ENCODE measurements at places on chromosomes 11 and 22. TPM values are rescaled to one million over a fixed set of nuclear protein-coding genes. Genes with fewer than 3 reads are reported as not detected.

RIMBP3C gene
- not detected for total RNA-seq

- no peak overlapping the region for H3K27ac ChIP-seq
- H3K27me3 ChIP-seq = no peaks in the 10 kb centered on the region
- no peak for DNase-seq
- H3K4me1 ChIP-seq = no peaks in the 10 kb centered on the region
- no peak overlapping the region for H3K4me3 ChIP-seq
Observed at GRCh38 chr11:37323843-37324242, 725.8 kb upstream of the RAG2 start.

CTNND1 gene
- 167 TPM for total RNA-seq

- H3K4me3 ChIP-seq = peak overlapping the region; percentile 35
- no peaks in the 10 kb centered on the region for H3K36me3 ChIP-seq
- peaks cover 60% of the 10 kb centered on the region for H3K27me3 ChIP-seq
Observed at GRCh38 chr22:49847751-49848689, 5.6 kb upstream of the ZBED4 start.

CYP2D6 gene
- total RNA-seq = 0.77 TPM

SAA2 gene
- not detected for total RNA-seq

DNA sequence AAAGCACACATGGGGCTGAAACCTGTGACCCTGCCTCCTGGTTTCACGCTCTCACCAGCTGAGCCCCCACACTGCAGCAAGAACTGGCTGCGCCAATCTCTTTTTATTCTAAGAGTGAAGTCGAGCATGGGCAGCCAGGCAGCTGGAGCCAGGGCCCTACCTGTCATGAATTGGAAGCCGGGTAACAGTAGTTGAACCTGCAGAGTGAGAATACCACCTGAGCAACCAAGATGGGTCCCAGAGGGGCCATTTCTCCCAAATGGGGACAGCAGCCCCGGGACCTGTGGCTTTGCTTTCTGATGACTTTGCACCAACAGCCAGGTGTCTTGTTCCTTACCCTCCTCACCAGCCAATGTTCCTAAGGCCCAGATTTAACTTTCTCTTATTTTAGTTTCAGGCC, 178.9 kb downstream of the GRIK4 start:
- H3K4me1 ChIP-seq = no peaks in the 10 kb centered on the region
- no peaks in the 10 kb centered on the region for H3K36me3 ChIP-seq
- H3K4me3 ChIP-seq = no peak overlapping the region
- DNase-seq = no peak
- H3K27me3 ChIP-seq = no peaks in the 10 kb centered on the region

- H3K27ac ChIP-seq = no peak overlapping the region
- no peaks in the 10 kb centered on the region for H3K4me1 ChIP-seq
- H3K4me3 ChIP-seq = no peak overlapping the region
- DNase-seq = no peak
- no peaks in the 10 kb centered on the region for H3K36me3 ChIP-seq
Observed at GRCh38 chr11:47550288-47551047, 2.5 kb downstream of the CELF1 start.

DNA sequence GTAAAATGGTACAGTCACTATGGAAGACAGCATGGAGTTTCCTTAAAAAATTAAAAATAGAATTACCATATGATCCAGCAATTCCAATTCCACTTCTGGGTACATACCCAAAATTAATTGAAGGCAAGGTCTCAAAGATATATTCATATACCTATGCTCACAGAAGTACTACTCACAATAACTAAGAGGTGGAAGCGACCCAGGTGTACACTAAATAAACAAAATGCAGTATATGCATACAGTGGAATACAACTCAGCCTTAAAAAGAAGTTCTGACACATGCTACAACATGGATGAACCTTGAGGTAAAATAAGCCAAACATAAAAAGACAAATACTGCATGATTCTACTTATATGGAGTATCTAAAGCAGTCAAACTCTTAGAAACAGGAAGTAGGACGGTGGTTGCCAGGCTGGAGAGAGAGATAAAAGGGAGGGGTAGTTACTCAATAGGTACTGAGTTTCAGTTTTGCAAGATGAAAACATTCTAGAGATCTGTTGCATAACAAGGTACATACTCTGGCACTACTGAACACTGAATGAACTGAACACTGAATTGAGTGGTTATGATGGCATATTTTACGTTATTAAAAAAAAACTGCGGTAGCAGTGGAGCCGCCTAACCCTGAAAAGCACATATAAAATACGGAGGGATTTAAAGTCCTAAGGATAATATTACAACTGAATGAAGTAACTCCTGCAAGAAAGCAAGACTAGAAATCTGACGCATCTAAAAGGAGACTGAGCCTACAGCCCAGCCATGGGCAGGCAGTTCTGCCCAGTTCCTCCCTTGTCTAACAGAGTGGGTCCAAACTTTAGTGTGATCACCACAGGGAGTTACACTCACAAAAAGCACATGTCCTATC, 12.8 kb downstream of the DGCR2 start:
- no peaks in the 10 kb centered on the region for H3K27me3 ChIP-seq
- no peak overlapping the region for H3K4me3 ChIP-seq
- H3K27ac ChIP-seq = no peak overlapping the region
- no peaks in the 10 kb centered on the region for H3K36me3 ChIP-seq

DNA sequence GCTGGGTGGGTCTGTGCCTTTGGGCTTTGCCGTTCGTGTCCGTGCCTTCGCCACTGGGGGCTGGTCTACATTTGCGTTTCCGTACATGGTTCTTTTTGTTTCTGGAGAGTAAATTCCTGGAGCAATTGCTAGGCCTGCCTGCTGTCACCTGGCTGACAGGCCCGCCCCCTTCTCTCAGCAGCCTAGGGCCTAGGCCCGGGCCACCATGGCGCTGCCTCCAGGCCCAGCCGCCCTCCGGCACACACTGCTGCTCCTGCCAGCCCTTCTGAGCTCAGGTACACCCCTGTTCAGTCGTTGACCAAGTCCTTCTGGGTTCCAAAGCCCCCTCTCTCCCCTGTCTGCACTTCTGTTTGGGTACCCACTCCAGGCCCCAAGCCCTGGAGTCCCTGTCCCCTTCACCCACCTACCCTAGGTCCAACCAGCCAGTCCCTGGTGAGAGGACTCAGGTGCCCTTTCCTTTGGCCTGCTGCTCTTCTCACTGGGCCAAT, 649 bp downstream of the TMEM25 start:
- DNase-seq = no peak
- H3K4me3 ChIP-seq = peak overlapping the region; percentile 95
- peaks cover 14% of the 10 kb centered on the region for H3K4me1 ChIP-seq
- H3K36me3 ChIP-seq = no peaks in the 10 kb centered on the region
- H3K27ac ChIP-seq = no peak overlapping the region
- no peaks in the 10 kb centered on the region for H3K27me3 ChIP-seq

- no peaks in the 10 kb centered on the region for H3K27me3 ChIP-seq
- H3K36me3 ChIP-seq = no peaks in the 10 kb centered on the region
- H3K27ac ChIP-seq = no peak overlapping the region
- no peak overlapping the region for H3K4me3 ChIP-seq
Observed at GRCh38 chr22:29621761-29622526, 18.5 kb downstream of the NF2 start.

- no peaks in the 10 kb centered on the region for H3K4me1 ChIP-seq
Observed at GRCh38 chr11:75513250-75513649, 12.5 kb downstream of the GDPD5 start.

GRCh38 chr11:128552783-128553661, 34.3 kb downstream of the ETS1 start:
- peaks cover 7% of the 10 kb centered on the region for H3K4me1 ChIP-seq
- DNase-seq = no peak
- no peak overlapping the region for H3K4me3 ChIP-seq
- no peak overlapping the region for H3K27ac ChIP-seq
- H3K27me3 ChIP-seq = peaks cover 54% of the 10 kb centered on the region
- no peaks in the 10 kb centered on the region for H3K36me3 ChIP-seq

DNA sequence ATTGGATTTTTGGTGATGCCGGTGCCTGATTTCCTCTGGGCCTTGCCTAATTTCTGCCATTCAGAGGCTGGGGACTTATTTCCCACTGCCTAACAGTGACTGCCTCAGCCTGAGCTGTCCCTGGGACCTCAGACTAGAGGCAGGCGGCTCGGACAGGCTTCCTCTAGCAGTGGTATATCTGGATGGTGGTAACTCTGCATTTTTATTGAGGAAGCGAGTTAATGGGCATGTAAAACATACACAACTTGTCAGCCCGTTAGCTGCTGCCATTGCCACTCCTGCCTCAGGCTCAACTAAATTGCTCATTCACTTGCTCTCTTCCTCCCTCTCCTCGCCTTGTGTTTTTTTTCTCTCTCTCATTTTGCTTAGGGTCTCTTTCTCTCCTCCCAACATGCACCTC, 561.6 kb downstream of the BUD13 start:
- H3K27me3 ChIP-seq = no peaks in the 10 kb centered on the region
- no peak overlapping the region for H3K27ac ChIP-seq
- no peak overlapping the region for H3K4me3 ChIP-seq
- DNase-seq = no peak
- H3K36me3 ChIP-seq = no peaks in the 10 kb centered on the region
- no peaks in the 10 kb centered on the region for H3K4me1 ChIP-seq

- no peaks in the 10 kb centered on the region for H3K27me3 ChIP-seq
- no peak overlapping the region for H3K27ac ChIP-seq
- no peak overlapping the region for H3K4me3 ChIP-seq
Observed at GRCh38 chr11:31625868-31626267, 116.3 kb downstream of the ELP4 start.

- H3K4me1 ChIP-seq = no peaks in the 10 kb centered on the region
- DNase-seq = no peak
- no peaks in the 10 kb centered on the region for H3K27me3 ChIP-seq
- no peak overlapping the region for H3K4me3 ChIP-seq
Observed at GRCh38 chr11:107050121-107050520, 31.8 kb upstream of the GUCY1A2 start.

- H3K4me3 ChIP-seq = no peak overlapping the region
- no peak overlapping the region for H3K27ac ChIP-seq
- no peaks in the 10 kb centered on the region for H3K36me3 ChIP-seq
Observed at GRCh38 chr11:80783561-80783960, 1342.7 kb upstream of the TENM4 start.

KRTAP5-7 gene
- total RNA-seq = not detected
